Endothelial cell of umbilical vein (primary cell): ENCODE measurements at places on chromosomes 5 and 9.

DNA sequence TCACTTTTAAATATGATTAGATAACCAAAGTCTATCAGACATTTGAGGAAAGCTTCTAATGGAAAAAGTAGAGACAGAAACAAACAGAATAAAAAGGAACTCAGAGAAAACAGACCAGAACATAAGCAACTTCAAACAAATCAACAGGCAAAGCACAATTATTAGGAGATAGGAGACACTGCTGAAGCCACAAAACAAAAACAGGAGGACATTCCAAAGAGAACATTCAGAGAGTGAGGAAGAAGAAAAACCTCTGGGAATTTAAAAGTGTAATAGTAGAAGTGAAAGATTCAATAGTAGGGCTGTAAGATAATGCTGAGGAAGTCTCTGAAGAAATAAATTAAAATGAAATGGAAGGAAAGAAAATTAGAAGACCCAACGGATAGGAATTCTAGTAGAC lies 83.2 kb upstream of the TBCA start:
- DNase-seq = no peak

GRCh38 chr9:13862654-13863053 lies 451.3 kb downstream of the NFIB start:
- DNase-seq = no peak

DNA sequence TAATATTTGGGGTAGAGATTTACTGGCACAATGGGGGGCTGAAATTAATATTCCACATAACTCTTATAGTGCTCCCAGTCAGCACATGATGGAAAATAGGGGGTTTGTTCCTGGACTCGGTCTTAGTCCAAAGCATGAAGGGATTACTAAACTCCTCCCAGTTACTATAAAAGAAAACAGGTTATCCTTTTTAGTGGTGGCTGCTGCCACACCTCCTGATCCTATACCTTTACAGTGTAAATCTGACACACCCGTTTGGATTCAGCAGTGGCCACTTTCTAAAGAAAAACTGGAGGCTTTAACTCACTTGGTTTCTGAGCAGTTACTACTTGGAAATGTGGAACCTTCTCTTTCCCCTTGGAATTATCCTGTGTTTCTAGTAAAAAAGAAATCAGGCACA lies 572.9 kb upstream of the PTGER4 start:
- DNase-seq = no peak

DNA sequence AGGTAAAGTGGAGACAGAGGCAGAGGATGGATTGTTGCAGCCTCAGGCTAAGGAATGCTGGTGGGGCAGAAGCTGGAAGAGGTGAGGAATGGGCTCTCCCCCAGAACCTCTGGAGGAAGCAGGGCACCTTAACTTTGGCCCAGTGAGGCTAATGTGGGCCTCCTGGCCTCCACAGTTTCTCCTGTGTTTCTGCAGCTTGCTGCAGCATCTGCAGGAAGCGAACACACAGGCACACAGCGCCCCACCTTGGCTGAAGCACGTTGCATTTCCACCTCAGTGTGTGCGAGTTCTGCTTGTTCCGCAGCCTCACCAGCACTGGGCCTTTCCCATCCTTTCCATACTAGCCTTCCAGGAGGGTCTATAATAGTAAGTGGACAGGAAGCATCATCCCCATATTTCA lies 27.2 kb upstream of the ASS1 start:
- no peak for DNase-seq

- peak; percentile 83 for DNase-seq
Measured at GRCh38 chr5:40755093-40755406, 711 bp downstream of the TTC33 start.

- no peak for DNase-seq
Measured at GRCh38 chr5:178490935-178491652, 99.1 kb downstream of the COL23A1 start.

DNA sequence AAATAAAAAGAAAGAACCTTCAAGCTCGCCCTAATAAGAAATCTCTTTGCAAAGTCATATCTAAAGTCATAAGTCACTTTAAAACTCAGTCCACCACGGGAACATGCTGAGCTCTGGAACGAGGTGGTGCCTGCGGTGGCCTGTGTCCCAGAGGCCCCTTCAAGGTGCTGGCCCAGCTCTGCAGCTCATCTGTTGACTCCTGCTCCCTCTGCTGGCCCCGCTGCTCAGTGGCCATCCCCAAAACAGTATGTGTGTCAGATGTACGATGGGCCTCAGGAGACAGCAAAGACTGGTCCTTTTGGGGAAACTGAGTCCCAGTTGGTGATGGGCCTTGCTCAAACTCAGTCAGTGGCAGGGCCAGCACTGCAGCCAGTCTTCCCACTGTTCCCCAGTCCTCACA lies 22.8 kb upstream of the FOXB2 start:
- DNase-seq = no peak

DNA sequence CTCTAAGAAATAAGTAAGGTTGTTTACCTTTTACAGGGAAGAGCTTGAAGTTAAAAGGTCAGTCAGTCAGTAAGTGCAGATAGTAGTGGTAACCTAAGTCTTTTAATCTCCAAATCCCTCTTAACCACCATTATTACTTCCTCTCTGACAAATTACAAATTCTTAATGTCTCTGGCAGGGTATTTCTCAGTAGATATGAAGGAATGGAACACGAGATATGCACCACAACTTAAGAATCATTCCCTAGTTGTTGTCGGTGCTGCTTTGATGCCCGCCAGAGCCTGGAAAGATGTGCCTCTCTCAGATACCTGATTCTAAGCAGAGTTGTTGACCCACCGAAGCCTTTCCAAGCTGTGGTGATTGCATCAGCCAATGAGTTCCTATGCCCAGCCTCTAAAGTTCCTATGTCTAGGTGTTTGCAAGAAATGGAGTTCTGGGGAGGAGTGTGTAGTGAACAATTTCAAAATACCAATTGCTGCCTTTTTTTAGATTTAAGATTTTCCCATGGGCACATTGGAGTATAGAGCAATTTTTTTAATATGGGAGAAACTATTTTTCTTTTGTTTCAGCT lies 78.5 kb downstream of the CD180 start:
- DNase-seq = no peak

GRCh38 chr5:34511915-34512314 lies 144.2 kb upstream of the RAI14 start:
- DNase-seq = peak; percentile 39

DNA sequence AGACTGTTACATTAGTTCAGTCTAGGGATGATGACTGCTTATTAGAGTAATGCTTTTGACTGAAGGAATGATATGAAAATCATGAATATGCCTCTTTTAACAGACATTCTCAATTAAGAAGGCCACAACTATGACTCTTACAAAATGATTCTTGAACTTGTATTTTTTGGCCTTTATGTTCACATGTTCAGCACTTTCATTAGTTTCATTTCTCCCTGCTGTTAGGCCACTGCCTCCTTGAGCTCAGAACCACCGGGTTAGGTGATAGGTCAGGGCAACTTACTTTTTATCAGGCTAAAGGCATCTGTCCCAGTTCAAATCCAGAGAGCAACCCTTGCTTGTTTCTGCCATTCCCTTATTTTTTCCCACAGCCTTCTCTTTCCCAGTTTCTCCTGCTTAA lies 235.2 kb upstream of the ELL2 start:
- DNase-seq = no peak

- DNase-seq = no peak
Measured at GRCh38 chr5:13519131-13519530, 425.4 kb downstream of the DNAH5 start.

- no peak for DNase-seq
Measured at GRCh38 chr5:169832845-169833244, 147.4 kb downstream of the INSYN2B start.

GRCh38 chr5:171175746-171176145 lies 133.3 kb upstream of the TLX3 start:
- no peak for DNase-seq

DNA sequence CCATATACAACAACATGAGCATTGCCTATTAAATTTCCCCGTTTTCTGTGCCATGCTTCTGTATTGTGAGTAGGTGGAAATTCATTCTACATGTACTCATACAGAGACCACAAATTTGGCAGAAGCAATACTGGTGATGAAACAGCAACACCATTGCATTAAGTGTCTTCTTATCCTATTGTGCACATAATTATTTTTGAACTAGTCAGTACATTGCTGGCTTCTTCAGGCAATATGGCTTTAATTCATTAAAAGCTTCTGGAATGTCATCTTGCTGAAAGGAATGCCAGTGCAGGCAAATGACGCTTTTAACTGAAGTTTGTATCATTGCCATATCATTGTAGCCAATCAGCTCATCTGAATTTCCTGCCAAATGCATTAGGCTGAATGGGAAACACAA lies 82.6 kb downstream of the KIAA1958 start:
- no peak for DNase-seq

DNA sequence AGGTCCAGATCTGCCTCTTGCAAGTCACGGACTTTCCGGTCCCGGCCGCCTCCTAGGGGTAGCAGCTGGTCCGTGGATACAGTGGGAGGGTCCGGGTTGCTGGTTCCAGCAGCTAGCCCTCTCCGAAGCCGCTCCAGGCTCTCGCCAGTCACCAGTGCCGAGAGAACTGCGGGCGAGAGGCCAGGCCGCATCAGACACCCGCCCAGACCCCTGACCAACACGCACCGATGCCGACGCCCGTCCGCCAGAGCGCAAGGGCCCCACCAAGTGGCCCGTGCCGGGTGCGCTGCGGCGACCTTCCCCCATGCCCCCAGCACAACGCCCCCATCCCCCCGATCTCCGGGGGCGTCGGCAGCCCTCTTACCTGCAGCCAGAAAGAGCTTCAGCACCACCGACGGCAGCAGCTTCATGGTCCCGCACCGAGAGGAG lies 470 bp downstream of the HBEGF start:
- peak; percentile 80 for DNase-seq

DNA sequence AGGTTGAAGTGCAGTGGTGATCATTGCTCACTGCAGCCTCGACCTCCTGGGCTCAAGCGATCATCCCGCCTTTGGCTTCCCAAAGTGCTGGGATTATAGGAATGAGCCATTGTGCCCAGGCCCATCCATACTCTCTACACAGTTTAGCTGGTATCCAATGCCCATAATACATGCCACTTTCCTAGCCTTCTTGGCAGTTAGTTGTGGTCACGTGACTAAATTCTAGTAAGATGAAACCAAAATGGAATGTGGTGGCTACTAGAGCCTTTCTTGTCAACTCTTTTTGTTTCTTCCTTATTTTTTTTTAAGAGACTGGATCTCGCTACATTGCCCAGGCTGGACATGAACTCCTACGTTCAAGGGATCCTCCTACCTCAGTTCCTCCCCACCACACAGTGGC lies 15.3 kb upstream of the KIF27 start:
- no peak for DNase-seq

DNA sequence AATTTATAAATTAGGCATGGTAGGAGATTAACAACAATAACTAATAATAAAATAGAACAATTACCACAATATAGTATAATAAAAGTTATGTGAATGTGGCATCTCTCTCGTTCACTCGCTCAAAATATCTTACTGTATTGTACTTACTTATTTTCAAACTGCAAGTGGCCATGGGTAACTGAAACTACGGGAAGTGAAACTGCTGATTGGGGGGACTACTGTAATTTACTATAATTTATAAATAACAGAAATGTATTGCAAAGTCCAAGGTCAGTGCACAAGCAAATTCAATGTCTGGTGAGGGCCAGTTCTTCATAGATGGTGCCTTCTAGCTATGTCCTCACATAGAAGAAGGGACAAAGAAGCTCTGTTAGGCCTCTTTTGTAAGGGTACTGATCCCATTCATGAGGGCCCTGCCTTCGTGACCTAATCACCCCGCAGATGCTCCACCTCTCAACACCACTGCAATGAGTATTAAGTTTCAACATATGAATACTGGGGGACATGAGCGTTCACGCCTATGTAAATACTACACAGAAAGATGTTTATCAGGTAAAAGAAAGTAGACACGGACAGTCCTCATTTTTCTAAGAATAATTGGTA lies 39.0 kb downstream of the KCNIP1 start:
- no peak for DNase-seq

GRCh38 chr9:69798744-69799143 lies 21.9 kb upstream of the CFAP95 start:
- DNase-seq = no peak

DNA sequence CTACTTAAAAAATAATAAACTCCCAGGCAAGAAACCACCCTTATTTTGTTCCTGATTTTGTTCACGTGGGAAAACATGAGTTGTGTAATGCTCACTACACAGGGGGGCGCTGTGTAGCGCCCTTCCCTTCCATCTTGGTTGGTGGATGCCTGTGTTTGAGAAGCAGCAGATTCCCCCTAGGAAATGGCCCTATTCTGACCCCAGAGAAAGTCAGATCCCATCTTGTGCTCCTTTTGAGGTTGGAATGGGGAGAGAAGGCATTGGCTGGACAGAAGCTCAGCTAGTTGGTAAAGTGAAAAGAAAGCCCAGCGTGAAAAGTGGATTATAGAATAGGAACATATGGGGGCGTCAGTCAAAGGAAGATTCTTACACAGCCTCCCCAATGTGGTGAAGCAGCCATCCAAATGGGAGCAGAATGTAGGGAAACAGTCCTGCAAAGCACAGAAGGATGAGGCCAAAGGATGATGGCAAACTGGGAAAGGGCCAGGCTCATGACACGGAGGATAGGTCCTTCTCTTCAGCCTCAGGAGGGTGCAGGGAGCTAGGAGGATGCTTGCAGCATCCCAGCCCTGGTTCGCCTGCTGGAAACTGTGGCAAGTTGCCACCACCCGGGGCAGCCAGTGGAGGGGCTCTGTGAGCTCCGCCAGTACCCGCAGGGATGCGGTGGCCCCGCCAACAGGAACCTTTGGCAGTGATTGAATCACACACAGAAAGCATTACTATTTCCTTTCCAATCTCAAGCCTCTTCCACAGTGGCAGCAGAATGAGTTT lies 314.2 kb upstream of the DAP start:
- DNase-seq = no peak

DNA sequence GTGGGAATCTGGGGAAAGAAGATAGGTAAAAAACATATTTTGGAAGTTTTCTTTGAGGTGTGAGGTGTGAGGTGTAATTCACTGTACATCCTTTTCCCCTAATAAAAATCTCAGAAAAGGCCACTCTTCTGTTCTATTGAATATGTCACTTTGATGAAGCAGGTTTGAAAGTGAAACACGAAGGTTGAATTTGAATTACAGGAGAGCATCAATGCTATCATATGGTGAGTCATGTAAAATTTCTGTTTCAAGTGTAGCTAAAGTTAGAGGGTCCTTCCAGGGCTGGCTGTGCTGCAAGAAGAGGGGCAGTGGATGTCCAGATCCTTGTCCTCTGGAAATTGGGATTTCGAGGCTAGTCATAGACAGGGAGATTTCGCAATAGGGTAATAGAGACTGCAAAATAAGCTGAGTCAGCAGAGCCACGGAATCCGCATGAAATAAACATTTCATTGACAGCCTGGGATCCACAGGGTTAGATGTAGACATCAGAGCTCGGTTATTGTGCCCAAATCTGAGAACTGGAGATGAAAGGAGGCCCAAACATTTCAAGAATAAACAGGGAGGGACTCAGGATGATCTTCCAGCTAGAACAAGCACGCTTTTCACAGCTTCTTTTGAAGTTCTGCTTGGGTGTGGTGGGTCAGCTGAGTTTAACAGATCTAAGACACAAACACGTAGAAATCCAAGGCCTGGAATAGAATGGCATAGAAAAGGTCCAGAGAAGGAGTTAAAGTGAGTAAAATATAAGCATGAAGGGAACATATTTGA lies 194.4 kb upstream of the CDKN2B start:
- DNase-seq = no peak

GRCh38 chr5:98050583-98050982 lies 722.9 kb upstream of the RGMB start:
- no peak for DNase-seq
